Right renal cortex interstitium (tissue), 3 donors: ENCODE measurements at places on chromosomes 3 and 15. TPM values are rescaled to one million over a fixed set of nuclear protein-coding genes. Genes with fewer than 3 reads are reported as not detected.

Gene ACTC1
- polyA plus RNA-seq: 9.6 TPM

Gene SLC12A1
- 462 TPM for polyA plus RNA-seq

Gene OSTN
- 5.3 TPM for polyA plus RNA-seq

Gene ERC2
- 4.0 TPM for polyA plus RNA-seq

Gene FOXB1
- not detected for polyA plus RNA-seq
